Left renal pelvis (tissue), 4 donors: ENCODE measurements at places on chromosomes 1 and 21. TPM values are rescaled to one million over a fixed set of nuclear protein-coding genes. Genes with fewer than 3 reads are reported as not detected.

DNA sequence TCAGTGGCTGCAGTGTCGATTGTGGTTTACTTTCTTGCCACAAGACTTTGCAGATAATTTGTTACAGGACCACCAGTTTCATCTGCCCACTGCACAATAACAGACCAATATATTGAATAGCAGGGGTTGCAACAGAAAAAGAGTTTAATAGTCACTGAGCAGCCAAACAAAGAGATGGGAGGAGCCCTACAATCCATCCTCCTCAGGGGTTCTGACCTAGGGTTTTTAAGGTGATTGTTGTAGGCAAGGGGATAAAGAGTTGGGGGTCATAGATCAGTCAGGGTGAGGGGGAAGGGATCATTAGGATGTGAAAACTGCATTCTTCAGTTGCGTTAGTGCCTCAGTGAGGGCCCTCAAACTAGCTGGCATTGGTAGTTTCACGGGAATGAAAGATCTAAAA, 110.7 kb upstream of the OLFM3 start:
- DNase-seq, result no peak

GRCh38 chr1:153779781-153780541, 4.8 kb downstream of the SLC27A3 start:
- DNase-seq, result no peak

GRCh38 chr1:24285231-24285630, 33.9 kb upstream of the GRHL3 start:
- DNase-seq, result no peak

GRCh38 chr1:17869815-17870214, 114.7 kb downstream of the ACTL8 start:
- DNase-seq, result no peak

HEYL gene
- polyA plus RNA-seq, result 20.3 TPM

TDRD5 gene
- polyA plus RNA-seq, result 5.6 TPM
